ENCODE measurements at places on chromosomes 7 and 10. TPM values are rescaled to one million over a fixed set of nuclear protein-coding genes. Genes with fewer than 3 reads are reported as not detected.

Gene TCAF2
- 2.2 TPM for total RNA-seq

GRCh38 chr10:3784510-3785250, at the start of gene KLF6:
KLF6 (minus strand) TSS chr10:3785209; CDS start chr10:3785014, 195 bp downstream.
- H3K27ac ChIP-seq = peak within 1 kb of the TSS; percentile 99
- DNase-seq = no peak
- H3K4me3 ChIP-seq = peak within 1 kb of the TSS; percentile 83
- H3K27me3 ChIP-seq = no peaks in the 10 kb centered on the region

- H3K4me3 ChIP-seq = peak overlapping the region; percentile 48
- peaks cover 73% of the 10 kb centered on the region for H3K4me1 ChIP-seq
- DNase-seq = no peak
- H3K36me3 ChIP-seq = no peaks in the 10 kb centered on the region
- peak overlapping the region; percentile 63 for H3K27ac ChIP-seq
These were observed 13.1 kb downstream of the VCL start for GRCh38 chr10:74011017-74011416.

GRCh38 chr10:18659819-18660535, 746 bp downstream of the ARL5B start:
- H3K27me3 ChIP-seq = no peaks in the 10 kb centered on the region
- no peaks in the 10 kb centered on the region for H3K36me3 ChIP-seq
- H3K4me1 ChIP-seq = peaks cover 44% of the 10 kb centered on the region
- DNase-seq = no peak
- peak overlapping the region; percentile 98 for H3K27ac ChIP-seq

GRCh38 chr10:71269301-71270288, 49.5 kb upstream of the SLC29A3 start:
- no peak for DNase-seq
- peaks cover 16% of the 10 kb centered on the region for H3K4me1 ChIP-seq
- H3K36me3 ChIP-seq = no peaks in the 10 kb centered on the region
- H3K27me3 ChIP-seq = no peaks in the 10 kb centered on the region
- H3K4me3 ChIP-seq = no peak overlapping the region

GRCh38 chr10:132515811-132516726, 21.5 kb upstream of the INPP5A start:
- H3K27ac ChIP-seq = peak overlapping the region; percentile 98
- no peaks in the 10 kb centered on the region for H3K27me3 ChIP-seq
- H3K4me1 ChIP-seq = peaks cover 63% of the 10 kb centered on the region
- peak overlapping the region; percentile 66 for H3K4me3 ChIP-seq

- peaks cover 6% of the 10 kb centered on the region for H3K4me1 ChIP-seq
- H3K4me3 ChIP-seq = no peak overlapping the region
- H3K27ac ChIP-seq = no peak overlapping the region
These were observed 44.3 kb downstream of the SCRN1 start for GRCh38 chr7:29945259-29945809.

DNA sequence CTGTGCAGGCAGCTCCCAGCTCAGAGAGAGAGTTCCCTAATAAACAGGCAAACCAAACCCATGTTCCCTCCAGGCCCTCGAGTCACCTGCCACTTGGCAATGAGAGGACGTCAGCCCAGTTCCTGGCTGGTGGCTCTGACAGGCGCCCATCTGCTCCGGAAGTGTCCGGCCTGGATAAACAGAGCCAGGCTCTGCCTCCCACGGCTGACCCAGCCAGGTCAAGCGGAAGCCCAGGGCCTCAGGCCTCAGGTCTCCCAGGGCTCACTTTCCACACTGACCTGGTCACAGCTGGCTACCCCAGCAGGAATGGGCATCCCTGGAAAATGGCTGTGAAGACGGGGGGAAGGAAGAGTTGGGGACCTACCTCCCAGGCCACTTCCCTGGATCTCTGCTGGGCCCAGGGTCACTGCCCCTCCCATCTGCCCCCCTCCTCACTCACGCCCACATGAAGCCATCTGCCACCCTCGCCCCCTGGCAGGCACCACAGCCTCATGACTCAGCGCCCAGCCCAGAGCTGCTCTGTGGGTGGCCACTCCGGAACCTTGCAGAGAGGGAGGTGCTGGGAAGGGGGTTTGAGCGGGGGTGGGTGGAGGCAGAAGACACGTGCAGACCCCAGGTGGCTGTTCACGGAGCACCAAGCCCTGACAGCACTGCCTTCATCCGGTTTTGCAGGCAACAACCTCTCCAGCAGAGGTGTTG, 37.4 kb upstream of the DUSP5 start:
- H3K4me1 ChIP-seq = no peaks in the 10 kb centered on the region
- H3K36me3 ChIP-seq = no peaks in the 10 kb centered on the region
- DNase-seq = no peak
- H3K27me3 ChIP-seq = no peaks in the 10 kb centered on the region
- no peak overlapping the region for H3K27ac ChIP-seq

DNA sequence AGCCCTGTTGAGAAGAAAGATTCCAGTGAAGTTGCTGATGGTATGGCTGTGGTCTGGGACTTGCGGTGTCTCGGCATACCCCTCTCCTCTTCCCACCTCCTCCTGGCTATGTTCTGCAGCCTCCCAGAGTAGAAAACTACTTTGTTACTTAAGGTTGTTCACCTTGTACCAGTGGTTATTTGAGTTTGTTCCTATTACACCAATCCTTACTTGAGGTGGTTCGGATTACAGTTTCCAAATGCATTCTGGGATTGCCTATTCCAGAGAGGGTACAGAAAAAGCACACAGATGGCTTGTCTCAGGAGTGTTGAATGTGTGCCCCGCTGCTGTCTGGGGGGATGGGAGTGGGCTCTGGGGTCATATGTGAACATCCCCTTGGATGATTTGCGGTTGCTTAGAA, 6.8 kb upstream of the ZNF783 start:
- no peaks in the 10 kb centered on the region for H3K4me1 ChIP-seq
- DNase-seq = no peak
- H3K27me3 ChIP-seq = no peaks in the 10 kb centered on the region
- H3K4me3 ChIP-seq = no peak overlapping the region
- no peak overlapping the region for H3K27ac ChIP-seq

DNA sequence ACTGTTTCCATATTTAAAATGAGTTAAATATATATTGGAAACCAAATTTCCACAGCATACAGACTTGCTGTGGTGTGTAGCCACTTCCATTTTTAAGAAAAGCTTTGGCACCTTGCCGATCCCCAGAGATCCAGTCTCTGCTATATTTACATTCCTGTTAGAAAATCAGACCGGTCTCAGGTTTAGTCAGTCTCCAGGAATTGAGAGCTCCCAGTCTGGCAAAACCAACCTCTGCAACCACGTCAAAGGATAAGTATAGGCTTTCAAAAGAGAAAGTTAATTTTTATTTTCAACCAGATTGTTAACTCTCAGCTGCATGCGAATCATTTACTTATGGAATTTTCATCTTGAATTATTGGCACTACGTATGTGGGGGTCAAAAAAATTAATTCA, 28.2 kb downstream of the PUS7 start:
- H3K27me3 ChIP-seq = no peaks in the 10 kb centered on the region
- DNase-seq = no peak
- peaks cover 27% of the 10 kb centered on the region for H3K4me1 ChIP-seq
- H3K36me3 ChIP-seq = no peaks in the 10 kb centered on the region
- peak overlapping the region; percentile 60 for H3K4me3 ChIP-seq

All from thoracic aorta (tissue), 2 donors.